8988T (cell line): ENCODE measurements at places on chromosomes 13 and 19.
A peak's percentile ranks its signal among the peaks of the same experiment; 100 is the strongest.

GRCh38 chr13:45683701-45684100 is 18.4 kb upstream of the CBY2 start:
- no peak for DNase-seq

DNA sequence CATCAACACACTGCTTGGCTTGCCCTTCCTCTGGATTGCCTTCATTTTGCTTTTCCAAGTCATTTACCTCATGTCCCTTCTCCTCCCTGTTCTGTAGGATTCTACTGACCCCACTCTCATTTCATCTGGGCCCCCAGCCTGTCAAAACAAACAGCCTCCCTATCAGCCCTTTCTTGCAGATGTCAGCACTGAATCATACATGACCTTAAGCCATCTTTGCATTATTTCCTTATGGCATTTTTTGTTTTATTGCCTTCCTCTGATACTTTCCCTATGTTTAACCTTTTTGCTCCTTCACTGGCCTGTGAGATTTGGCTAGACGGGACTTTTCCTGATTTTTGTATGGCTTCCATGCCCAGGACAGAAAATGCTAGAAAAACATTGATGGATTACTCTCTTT is 8.7 kb downstream of the LRCH1 start:
- no peak for DNase-seq

GRCh38 chr19:19106056-19106551 is 32.2 kb downstream of the TMEM161A start:
- no peak for DNase-seq

DNA sequence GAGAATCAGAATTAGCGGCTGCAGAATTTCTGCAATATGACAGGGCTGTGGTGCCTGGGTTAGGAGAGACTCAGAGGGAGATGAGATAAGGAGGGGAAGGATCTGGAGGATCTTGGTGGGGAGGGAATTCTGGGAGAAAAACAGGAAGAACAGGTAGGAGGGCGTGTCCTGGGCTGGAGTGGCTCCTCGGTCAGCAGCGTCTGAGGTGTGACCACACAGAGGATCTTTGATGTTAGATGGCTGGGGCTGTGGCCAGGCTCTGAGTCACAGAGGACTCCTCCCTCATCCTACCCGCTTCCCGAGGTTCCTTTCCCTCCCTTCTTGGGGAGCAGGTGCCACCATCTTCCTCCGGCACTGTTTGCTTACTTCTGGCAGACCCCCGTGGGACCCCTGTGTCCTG is 6.4 kb upstream of the KLK6 start:
- no peak for DNase-seq

DNA sequence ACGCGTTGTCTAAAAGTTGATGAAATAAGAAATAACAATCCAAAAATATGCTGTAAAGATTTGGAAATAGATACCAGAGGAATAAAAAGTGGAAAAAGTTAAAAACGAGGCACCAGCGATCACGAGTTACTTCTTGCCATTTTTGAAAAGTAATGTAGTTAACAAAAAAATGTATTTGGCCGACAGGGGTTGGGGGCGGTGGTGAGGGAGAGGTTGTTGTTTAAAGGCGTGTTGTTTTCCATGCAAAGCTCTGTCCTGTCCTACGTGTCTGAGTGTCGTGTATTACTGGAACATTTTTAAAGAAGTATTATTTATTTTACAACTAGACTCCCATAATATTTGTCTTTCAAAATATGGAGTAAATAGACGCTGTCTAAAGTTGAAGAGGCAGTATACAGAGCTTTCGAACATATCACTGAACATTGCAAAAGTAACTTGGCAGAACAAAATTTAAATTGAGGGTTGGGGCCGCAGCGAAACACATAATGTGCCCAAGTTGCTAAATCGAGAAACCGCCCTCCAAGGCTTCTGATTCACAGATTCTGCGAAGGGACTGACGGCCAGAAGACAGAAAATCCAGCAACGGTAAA is 823 bp downstream of the FBXO17 start:
- no peak for DNase-seq

DNA sequence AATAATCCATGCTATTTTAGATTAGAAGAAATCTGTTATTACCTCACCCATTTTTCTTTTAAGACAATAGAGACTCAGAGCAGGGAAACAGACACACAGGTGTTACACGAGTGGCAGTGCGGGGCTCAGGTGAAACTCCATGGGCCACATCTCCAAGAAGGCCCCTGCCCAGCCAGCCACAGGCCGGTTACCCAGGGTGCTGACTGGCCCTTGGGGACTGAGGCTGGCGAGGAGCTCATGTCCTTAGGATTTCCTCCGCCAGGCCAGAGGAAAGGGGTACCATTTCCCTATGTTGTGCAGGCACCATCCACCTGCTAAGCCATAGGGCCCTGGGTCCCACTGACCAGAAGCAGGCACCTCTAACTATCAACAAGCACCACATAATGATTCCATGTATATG is 10.6 kb downstream of the C19orf47 start:
- no peak for DNase-seq

DNA sequence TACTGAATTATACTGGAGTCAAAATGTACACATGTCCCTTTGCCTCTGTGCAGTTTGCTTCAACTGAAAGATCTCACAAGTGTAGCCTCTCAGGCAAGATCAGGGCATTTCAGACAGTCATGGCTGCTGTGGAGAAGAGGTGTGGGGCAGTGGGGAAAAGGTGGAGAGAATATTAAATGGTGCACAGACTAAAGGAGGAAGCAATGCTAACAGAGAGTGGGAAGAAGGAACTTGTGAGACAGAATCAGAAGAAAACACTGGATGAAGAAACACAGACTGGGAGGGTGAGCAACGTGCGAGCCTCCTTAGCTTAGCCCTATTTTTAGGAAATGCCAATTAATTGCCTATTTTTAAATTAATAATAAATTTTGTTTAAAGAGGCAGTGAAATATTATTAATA is 49.6 kb upstream of the RAP2A start:
- DNase-seq = no peak

- DNase-seq = no peak
Measured at GRCh38 chr13:41813426-41813825, 147.5 kb downstream of the VWA8 start.

DNA sequence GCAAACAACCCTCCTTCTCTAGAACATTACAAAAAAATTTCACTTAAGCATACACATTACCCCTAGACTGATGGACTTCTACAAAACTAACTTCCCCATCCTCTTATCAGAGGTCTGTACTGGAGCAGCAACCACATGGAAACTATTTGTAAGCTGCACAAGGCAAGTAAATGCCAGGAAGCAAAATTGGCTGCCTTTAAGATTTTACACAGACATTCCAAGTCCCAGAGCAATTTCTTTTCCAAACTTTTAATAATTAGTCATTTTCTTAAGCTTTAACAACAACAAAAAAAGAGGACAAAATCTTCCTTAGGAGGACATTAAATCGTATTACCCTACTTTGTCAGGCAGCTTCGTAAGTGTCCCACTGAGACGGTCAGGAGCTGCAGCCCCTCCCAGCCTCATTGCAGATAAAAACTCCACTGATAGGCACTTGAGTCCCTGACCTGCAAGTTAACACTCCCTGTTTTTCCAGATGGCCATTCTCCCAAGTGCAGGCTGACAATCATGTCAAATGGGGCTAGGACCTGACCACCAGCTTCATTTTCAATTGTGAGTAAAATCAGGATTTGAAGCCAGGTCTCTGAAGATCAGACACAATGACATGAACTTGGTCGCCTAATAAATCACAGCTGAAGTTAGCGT is 680.1 kb downstream of the DIAPH3 start:
- no peak for DNase-seq

GRCh38 chr19:9323919-9324583 is at the start of gene ZNF559:
Gene ZNF559, plus strand, starts transcription at chr19:9324179. Its CDS starts 14,371 bp downstream, at chr19:9338550.
- peak; percentile 68 for DNase-seq

- no peak for DNase-seq
Measured at GRCh38 chr13:36850790-36851438, 31.9 kb downstream of the RFXAP start.

DNA sequence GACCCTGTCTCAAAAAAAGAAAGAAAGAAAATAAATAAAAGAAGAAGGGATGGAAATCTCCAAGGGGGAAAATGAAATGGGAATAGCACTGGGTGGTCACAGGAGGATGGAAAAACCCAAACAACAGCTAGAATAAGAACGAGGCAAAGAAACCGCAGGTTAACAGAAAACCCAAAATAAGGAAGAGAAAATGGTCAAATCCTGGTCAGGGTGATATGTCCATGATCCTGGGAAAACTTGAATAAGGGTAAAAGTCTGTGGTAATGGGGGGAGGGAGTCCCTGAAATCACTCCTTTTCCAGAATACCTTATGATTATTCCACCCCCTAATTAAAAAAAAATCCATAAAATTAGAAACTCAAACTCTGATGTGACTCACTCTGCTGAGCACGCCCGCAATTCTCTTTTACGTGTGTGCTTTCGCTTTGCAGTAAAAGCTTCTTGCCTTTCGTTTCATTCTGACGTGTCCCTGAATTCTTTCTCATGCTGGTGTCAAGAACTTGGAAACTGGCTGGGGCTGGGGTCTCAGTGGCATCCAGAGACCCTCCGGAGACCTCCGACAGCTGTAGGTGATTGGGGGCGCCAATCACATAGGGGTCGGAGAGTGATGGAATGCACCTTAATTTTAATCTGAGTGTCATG is 4.3 kb upstream of the NAXD start:
- no peak for DNase-seq
